Activated naive CD4-positive, alpha-beta T cell treated with anti-CD3 and anti-CD28 coated beads, Interleukin-2, amount 10 ng/mL, durations not matched to agents 5 hours and 36 hours (primary cell): ENCODE measurements at places on chromosomes 12 and 14. TPM values are rescaled to one million over a fixed set of nuclear protein-coding genes. Genes with fewer than 3 reads are reported as not detected.

Gene ANO2
- not detected for total RNA-seq

Gene TMTC1
- not detected for total RNA-seq

Gene GPD1
- total RNA-seq = 0.24 TPM

Gene BMP4
- total RNA-seq = 0.25 TPM

Gene NKX2-1
- not detected for total RNA-seq

Gene HELB
- total RNA-seq = 34.8 TPM

Gene SLCO1B1
- total RNA-seq = not detected

Gene KRAS
- total RNA-seq = 41.0 TPM

Gene GLT8D2
- total RNA-seq = not detected

Gene CLEC4E
- not detected for total RNA-seq

Gene SLC39A9
- 40.8 TPM for total RNA-seq

Gene CLEC1B
- total RNA-seq = not detected

Gene CYP27B1
- total RNA-seq = 2.0 TPM

Gene CLEC9A
- not detected for total RNA-seq

Gene NANOG
- total RNA-seq = not detected
